H9 (cell line): ENCODE measurements at places on chromosomes 6 and 20.

GRCh38 chr6:142195862-142196541 lies 48.9 kb downstream of the VTA1 start:
- no peak for DNase-seq

- no peak for DNase-seq
Observed at GRCh38 chr6:68427630-68428029, 207.5 kb upstream of the ADGRB3 start.

DNA sequence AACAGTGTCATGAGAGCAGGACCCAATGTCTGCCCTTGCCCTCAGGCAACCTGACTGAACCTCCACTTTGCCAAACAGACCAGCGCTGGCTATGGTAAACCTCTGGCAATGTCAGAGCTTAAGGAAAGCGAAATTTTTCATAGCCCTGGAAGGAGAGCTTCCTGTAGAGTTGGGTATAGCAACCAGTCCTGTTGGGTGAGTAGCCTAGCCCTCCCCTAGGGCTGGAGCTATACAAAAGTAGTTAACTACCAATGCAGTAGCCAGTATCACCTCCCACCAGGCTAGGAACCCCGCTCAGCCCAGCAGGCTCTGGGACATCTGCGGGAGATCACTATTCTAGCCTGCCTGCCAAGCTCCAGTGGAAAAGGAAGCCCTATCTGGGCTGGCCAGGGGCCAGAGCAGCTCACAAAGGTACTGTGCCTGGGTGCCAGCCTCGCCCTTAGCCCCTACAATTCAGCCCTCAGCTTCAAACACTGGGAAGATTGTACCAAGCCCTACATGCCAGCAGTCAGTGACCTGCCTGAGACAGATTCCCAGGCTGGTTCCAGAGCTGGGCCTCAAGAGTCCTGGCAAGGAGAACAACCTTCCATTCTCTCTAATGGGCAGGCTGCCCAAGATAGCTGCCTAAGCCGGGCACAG lies 7.9 kb downstream of the WFDC3 start:
- no peak for DNase-seq

GRCh38 chr20:59831024-59831915 lies 102.2 kb downstream of the SYCP2 start:
- peak; percentile 33 for DNase-seq

DNA sequence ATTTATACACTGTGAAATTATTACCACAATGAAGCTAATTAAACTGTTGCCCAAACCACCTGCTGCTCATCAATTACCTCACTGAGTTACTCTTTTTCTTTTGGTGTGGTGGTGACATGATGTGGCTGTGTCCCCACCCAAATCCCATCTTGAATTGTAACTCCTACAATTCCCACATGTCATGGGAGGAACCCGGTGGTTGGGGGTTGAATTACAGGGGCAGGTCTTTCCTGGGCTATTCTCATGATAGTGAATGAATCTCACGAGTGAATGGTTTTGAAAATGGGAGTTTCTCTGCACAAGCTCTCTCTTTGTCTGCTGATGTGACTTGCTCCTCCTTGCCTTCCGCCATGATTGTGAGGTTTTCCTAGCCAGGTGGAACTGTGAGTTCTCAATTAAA lies 145.0 kb downstream of the LRRC1 start:
- DNase-seq = no peak

- DNase-seq = no peak
Observed at GRCh38 chr20:34260208-34260942, 19.2 kb downstream of the ASIP start.
